ENCODE measurements at places on chromosomes 13 and 19. TPM values are rescaled to one million over a fixed set of nuclear protein-coding genes. Genes with fewer than 3 reads are reported as not detected.

Gene TRPM4
- 398 TPM for total RNA-seq

Gene GRIK5
- total RNA-seq: 25.8 TPM

Gene ATP4A
- not detected for total RNA-seq

Gene PRTN3
- not detected for total RNA-seq

Gene ALOX5AP
- 13.8 TPM for total RNA-seq

Gene CKM
- total RNA-seq: 1.6 TPM

Gene ERICH4
- total RNA-seq: not detected

Gene KMT5C
- total RNA-seq: 14.7 TPM

Gene ATP4B
- total RNA-seq: not detected

Gene LRRC8E
- total RNA-seq: 0.32 TPM

Gene SLITRK5
- 0.38 TPM for total RNA-seq

Gene TBXA2R
- total RNA-seq: 2.3 TPM

Gene LILRA1
- 0.49 TPM for total RNA-seq

Gene PDX1
- 1.5 TPM for total RNA-seq

Gene TBC1D17
- 33.7 TPM for total RNA-seq

Gene ZNF730
- 0.60 TPM for total RNA-seq

Gene PLEKHJ1
- total RNA-seq: 231 TPM

Gene FBXO17
- total RNA-seq: 18.9 TPM

Gene TTC9B
- not detected for total RNA-seq

Gene CD209
- total RNA-seq: 17.7 TPM

Gene OR10H1
- total RNA-seq: 0.06 TPM

All from mucosa of descending colon (tissue), 3 donors.